NCI-H187 treated with DMSO at 0.1 percent for 48 hours (cell line): ENCODE measurements at places on chromosomes 13 and 19.

DNA sequence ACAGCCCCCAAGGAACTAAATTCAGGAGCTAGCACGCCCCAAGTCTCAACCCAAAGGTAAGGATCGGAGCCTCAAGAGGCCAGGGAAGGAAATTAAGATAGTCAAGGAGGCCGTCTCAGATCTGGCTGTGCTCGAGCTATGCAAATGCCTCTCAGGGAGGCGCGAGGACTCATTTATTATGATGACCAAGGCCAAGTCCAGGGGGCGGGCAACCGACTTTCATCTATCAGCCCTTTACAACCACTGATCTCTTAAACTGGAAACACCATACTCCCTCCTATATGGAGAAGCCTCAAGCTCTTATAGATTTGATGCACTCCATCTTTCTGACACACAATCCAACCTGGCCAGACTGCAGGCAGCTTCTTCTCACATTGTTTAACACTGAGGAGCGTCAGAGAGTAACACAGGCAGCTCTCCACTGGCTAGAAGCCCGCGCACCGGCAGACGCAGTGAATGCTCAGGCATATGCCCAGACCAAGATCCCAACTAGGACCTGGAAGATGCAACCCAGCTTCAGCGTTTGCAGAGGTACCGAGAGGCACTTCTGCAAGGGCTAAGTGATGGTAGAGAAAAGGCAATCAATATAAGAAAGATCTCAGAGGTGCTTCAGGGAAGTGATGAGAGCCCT, 9.6 kb upstream of the SLC15A1 start:
- DNase-seq = no peak

DNA sequence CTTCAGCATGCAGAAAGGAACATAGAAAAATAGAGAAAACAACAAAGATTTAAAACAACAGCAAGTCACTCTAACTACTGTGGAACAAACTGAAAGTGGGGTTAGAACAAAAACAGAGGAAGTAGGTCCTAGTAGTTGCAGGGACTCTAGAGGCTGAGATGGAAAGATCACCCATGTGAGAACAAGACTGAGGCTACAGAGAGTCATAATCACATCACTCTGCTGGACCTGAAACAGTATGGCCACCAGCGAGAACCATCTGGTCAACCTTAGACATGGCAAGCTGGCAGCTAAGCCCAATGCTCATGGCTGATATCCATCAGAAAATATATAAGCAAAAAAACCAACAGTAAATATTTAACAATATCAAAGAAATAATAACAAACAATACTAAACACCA, 35.8 kb upstream of the ZNF724 start:
- no peak for DNase-seq

DNA sequence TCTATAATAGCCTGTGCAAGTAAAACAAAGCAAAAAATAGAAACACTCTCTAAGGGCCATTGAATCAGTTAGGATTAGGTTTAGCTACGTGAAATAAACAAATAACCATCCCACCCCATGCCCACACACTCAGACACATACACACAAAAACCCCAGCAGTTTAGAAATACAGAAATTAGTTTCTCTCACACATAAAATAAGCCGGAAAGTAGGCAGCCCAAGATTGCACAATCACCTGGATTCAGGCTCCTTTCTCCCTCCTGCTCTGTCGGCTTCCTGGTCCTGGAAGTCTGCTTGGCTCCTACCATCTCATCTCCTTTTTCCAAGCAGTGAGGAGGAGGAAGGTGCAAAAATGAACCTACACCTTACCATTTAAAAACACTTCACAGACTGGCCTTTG, 22.6 kb upstream of the USP12 start:
- no peak for DNase-seq

DNA sequence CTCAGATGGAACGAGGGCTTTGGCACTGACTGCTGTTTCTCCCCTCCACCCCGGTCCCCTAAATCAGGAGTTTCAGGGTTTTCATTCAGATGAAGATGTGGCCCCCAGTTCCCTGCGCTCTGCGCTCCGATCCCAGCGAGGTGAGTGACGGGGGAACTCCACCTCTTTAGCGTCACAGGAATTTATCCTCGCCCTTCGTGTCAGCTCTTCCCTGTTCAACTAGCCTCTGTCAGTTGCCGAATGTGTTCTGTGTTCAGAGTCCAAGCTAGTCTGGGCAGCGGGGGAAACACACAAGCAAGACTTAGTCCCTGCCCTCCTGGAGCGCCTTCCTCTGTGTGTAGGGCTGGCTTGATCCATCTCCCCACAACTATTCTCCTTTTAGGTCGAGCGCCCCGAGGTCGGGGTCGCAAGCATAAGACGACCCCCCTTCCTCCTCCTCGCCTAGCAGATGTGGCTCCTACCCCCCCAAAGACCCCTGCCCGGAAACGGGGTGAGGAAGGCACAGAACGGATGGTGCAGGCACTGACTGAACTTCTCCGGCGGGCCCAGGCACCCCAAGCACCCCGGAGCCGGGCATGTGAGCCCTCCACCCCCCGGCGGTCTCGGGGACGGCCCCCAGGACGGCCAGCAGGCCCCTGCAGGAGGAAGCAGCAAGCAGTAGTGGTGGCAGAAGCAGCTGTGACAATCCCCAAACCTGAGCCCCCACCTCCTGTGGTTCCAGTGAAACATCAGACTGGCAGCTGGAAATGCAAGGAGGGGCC, 1.8 kb downstream of the KMT2B start:
- no peak for DNase-seq

DNA sequence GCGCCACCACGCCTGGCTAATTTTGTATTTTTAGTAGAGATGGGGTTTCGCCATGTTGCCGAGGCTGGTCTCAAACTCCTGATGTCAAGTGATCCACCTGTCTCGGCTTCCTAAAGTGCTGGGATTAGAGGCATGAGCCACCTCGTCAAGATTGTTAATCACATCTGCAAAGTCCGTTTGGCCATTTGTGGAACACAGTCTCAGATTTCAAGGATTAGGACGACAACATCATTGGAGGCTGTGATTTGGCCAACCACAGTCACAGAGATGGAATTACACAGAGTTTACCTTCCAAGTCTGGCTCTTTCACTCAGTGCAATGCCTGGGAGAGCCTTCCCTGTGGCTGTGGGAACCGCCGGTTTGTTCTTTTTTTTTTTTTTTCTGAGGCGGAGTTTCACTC, 17.8 kb downstream of the SULT2B1 start:
- DNase-seq = no peak

GRCh38 chr13:21518617-21519144, 59.6 kb upstream of the ZDHHC20 start:
- no peak for DNase-seq
